ENCODE measurements at places on chromosomes 7 and 10. TPM values are rescaled to one million over a fixed set of nuclear protein-coding genes. Genes with fewer than 3 reads are reported as not detected.

Gene AHCYL2
- 7.6 TPM for total RNA-seq

Gene PNLIP
- total RNA-seq: not detected

Gene MYOF
- total RNA-seq: 39.2 TPM

Gene CYP17A1
- total RNA-seq: not detected

Gene TBATA
- not detected for total RNA-seq

Gene TAS2R41
- total RNA-seq: not detected

Gene ARMC3
- not detected for total RNA-seq

Gene NACAD
- 0.92 TPM for total RNA-seq

Gene ICA1
- total RNA-seq: 0.82 TPM

Gene DPP6
- not detected for total RNA-seq

Gene HMX3
- total RNA-seq: 0.25 TPM

Gene CYP3A7
- not detected for total RNA-seq

Gene PRSS2
- total RNA-seq: not detected

Gene NXPH1
- total RNA-seq: not detected

Gene GIMAP8
- 6.6 TPM for total RNA-seq

Gene OR2A12
- not detected for total RNA-seq

All from activated CD8-positive, alpha-beta memory T cell treated with anti-CD3 and anti-CD28 coated beads for 36 hours (primary cell).